ENCODE measurements at places on chromosomes 5 and 9.

- H3K4me3 ChIP-seq: no peak overlapping the region
- peak; percentile 36 for DNase-seq
- H3K36me3 ChIP-seq: peaks cover 10% of the 10 kb centered on the region
Measured at GRCh38 chr5:179763215-179763945, 30.4 kb upstream of the LTC4S start.

GRCh38 chr9:33676746-33677505, 118.4 kb upstream of the PRSS3 start:
- peak overlapping the region; percentile 91 for H3K27ac ChIP-seq
- peak overlapping the region; percentile 88 for H3K4me3 ChIP-seq
- peak; percentile 33 for DNase-seq
- no peaks in the 10 kb centered on the region for H3K4me1 ChIP-seq
- no peaks in the 10 kb centered on the region for H3K36me3 ChIP-seq

- H3K4me3 ChIP-seq: peak overlapping the region; percentile 67
- peaks cover 5% of the 10 kb centered on the region for H3K4me1 ChIP-seq
- H3K36me3 ChIP-seq: no peaks in the 10 kb centered on the region
- H3K27me3 ChIP-seq: peaks cover 62% of the 10 kb centered on the region
- H3K27ac ChIP-seq: no peak overlapping the region
- no peak for DNase-seq
Measured at GRCh38 chr9:127927201-127927987, 3.2 kb downstream of the PIP5KL1 start.

DNA sequence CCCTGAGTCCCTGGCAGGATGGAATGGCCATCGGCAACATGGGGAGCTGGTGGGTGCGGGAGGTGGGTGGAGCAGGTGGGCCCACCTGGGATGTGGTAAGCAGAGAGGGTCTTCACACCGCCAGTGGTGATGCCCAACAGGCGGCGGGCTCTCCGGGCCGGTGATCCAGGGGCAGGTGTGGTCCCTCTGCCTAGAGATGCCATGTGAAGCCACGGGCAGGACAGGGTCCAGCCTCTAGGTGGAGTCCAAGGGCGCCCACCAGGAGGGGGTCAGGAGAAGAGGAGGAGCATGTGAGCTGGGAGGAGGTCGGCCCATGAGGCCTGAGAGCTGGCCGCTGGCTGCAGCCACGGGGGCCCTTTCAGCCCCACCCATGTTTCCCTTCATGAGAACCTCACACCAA, 221.1 kb downstream of the FANCC start:
- H3K27ac ChIP-seq: peak overlapping the region; percentile 2
- H3K27me3 ChIP-seq: no peaks in the 10 kb centered on the region
- no peak overlapping the region for H3K4me3 ChIP-seq
- peaks cover 17% of the 10 kb centered on the region for H3K36me3 ChIP-seq
- no peak for DNase-seq

DNA sequence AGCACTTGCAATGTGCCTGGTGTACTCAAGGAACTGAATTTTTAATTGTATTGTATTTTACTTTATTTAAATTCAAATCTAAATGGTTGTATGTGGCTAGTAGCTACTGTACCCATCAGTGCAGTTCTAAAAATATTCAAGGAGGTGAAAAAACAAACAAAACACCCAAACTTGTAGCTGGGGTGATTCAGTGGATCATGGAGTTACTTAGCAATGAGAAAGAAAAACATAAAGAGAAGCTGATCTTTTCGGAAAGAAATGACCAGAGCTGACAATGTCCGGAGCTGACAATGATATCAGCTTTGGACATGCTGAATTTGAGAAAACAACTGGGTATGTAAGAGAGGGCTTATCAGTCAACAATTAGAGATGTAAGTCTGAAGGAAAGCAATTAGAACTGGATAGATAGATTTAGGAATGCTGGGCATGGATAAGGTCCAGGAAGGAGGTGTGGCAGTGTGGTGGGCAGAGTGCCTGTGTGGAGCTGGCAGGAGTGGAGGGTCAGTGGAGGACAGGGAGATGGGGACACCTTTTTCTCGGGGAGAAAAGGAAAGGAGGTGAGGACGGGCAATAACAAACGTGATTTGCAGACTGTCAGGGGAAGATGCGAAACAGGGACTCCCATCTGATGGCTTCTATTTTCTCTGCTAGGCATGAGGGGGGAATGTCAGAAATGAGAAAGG, 113.2 kb downstream of the DCP2 start:
- no peak for DNase-seq
- no peaks in the 10 kb centered on the region for H3K27me3 ChIP-seq
- no peak overlapping the region for H3K4me3 ChIP-seq
- peaks cover 9% of the 10 kb centered on the region for H3K4me1 ChIP-seq
- H3K27ac ChIP-seq: no peak overlapping the region
- peaks cover 8% of the 10 kb centered on the region for H3K36me3 ChIP-seq

DNA sequence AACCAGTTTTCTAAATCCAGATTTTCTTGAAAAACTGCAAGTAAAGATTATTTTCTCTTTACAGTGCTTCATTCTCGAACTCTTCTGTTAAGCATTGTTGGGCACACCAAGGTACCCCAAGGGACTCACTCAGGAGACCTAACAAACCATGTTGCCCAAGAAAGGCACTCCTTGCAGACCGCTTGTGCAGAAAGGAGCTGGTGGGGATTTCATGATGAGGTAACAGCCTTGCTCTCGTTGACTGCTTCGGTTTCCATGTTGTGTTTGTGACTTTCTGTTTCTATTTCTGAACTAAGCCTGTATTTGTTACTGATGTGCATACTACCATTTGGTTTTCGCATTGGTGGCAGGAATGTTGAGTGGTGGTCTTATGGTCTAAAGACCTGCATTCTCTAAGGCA, 266.6 kb upstream of the DAP start:
- H3K27ac ChIP-seq: no peak overlapping the region
- H3K4me1 ChIP-seq: no peaks in the 10 kb centered on the region
- no peak overlapping the region for H3K4me3 ChIP-seq
- no peaks in the 10 kb centered on the region for H3K27me3 ChIP-seq
- no peak for DNase-seq

GRCh38 chr9:87643107-87643650, 82.7 kb upstream of the CTSL start:
- H3K4me3 ChIP-seq: no peak overlapping the region
- H3K4me1 ChIP-seq: peaks cover 26% of the 10 kb centered on the region
- no peaks in the 10 kb centered on the region for H3K27me3 ChIP-seq
- H3K27ac ChIP-seq: peak overlapping the region; percentile 87
- no peak for DNase-seq

DNA sequence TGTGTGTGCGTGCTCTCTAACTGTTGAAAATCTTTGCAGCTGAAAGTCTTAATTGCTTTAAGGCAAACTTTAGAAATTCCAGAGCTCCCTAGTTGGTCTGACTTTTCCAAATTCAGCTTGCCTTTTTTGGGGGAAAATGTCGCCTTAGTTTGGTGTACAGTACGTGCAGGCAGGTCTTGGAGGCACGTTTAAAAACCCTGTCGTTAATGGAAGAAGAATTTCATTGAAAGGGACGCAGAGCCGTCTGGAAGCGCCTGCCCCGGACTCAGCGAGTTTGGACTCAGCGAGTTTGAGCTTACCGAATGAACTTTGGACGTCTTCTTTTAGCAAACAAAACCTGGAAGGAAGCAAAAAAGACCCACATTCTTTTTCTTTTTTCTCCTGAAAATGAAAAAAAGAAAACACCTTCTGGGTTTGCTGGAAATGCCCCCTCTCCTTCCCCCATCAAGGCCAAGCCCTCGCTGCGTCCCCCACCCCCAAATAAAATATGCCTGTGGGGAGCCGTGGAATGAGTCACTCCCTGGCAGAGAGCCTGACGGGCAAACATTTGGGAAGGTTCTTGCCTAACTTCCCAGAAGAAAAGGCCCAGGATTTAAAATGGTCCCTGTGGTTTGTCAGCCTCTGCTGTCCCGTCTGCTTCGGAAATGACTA, 1.5 kb downstream of the NEK6 start:
- DNase-seq: no peak
- peaks cover 27% of the 10 kb centered on the region for H3K4me1 ChIP-seq
- H3K36me3 ChIP-seq: no peaks in the 10 kb centered on the region
- peaks cover 5% of the 10 kb centered on the region for H3K27me3 ChIP-seq

- peaks cover 1% of the 10 kb centered on the region for H3K36me3 ChIP-seq
- H3K4me1 ChIP-seq: no peaks in the 10 kb centered on the region
- H3K27me3 ChIP-seq: no peaks in the 10 kb centered on the region
- no peak for DNase-seq
- H3K27ac ChIP-seq: no peak overlapping the region
Measured at GRCh38 chr5:41707853-41708603, 162.2 kb downstream of the OXCT1 start.

DNA sequence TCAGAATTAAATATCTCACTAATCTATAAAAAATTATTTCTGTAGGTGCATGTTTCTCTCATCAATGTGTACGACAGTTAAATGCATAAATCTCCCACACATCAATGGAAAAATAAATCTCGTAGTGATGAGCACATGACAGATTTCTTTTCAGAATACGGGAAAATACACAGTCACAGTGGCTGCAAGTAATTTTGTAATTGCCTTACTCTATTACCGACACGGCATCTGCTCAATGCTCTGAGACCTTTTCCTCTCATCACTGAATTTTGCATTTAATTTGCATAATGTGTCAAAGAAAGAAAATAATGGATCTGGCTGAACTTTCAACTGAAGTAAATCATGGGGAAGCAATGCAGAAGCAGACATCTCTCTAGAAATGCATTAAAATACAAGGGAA, 37.2 kb downstream of the PDE4D start:
- no peak overlapping the region for H3K4me3 ChIP-seq
- no peaks in the 10 kb centered on the region for H3K36me3 ChIP-seq
- H3K27ac ChIP-seq: no peak overlapping the region
- no peak for DNase-seq
- no peaks in the 10 kb centered on the region for H3K4me1 ChIP-seq

DNA sequence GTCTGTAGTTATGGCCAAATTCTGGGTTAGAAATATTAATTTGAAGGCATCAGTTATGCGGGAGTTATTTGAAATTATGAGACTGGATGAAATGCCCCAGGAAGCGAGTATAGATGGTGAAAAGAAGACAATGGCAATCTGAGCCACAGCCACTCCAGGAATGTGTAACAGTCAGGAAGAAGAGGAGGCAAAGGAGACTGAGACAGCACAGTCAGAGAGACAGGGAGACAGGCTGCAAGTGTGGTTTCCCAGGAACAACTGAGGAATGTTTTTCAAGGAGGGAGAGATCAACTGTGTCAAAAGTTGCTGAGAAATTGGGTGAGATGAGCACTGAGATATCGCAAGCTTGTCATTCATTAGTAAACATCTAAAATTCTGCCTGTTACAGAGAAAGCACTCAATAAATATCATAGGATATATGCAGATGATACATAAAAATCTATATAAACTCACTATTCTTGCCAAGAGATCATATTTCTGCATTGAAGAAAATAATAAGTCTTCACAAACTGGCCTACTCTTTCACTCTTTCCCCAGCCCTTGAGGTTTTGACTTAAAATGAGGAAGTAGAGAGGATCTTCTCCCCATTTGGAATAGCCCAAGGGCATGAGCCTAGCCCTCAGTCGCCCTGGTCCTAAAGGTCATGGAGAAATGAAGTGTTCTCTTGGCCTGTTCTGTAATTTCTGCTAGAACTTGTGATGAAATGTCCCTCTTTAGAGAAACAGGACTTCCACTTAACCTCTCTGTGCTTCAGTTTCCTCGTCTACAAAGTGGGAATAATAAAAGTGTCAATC, 48.5 kb upstream of the RLN1 start:
- H3K27me3 ChIP-seq: no peaks in the 10 kb centered on the region
- H3K4me3 ChIP-seq: no peak overlapping the region
- no peaks in the 10 kb centered on the region for H3K36me3 ChIP-seq
- no peaks in the 10 kb centered on the region for H3K4me1 ChIP-seq

GRCh38 chr5:138843316-138844124, 31.6 kb downstream of the LRRTM2 start:
- DNase-seq: no peak
- H3K27ac ChIP-seq: no peak overlapping the region
- H3K4me3 ChIP-seq: no peak overlapping the region
- H3K4me1 ChIP-seq: peaks cover 26% of the 10 kb centered on the region
- H3K36me3 ChIP-seq: peaks cover 5% of the 10 kb centered on the region
